NCI-H510A treated with DMSO at 0.1 percent for 48 hours (cell line): ENCODE measurements at places on chromosomes 16 and 17.
A peak's percentile ranks its signal among the peaks of the same experiment; 100 is the strongest.

- no peak for DNase-seq
Measured at GRCh38 chr16:69179328-69180010, 7.5 kb upstream of the SNTB2 start.

DNA sequence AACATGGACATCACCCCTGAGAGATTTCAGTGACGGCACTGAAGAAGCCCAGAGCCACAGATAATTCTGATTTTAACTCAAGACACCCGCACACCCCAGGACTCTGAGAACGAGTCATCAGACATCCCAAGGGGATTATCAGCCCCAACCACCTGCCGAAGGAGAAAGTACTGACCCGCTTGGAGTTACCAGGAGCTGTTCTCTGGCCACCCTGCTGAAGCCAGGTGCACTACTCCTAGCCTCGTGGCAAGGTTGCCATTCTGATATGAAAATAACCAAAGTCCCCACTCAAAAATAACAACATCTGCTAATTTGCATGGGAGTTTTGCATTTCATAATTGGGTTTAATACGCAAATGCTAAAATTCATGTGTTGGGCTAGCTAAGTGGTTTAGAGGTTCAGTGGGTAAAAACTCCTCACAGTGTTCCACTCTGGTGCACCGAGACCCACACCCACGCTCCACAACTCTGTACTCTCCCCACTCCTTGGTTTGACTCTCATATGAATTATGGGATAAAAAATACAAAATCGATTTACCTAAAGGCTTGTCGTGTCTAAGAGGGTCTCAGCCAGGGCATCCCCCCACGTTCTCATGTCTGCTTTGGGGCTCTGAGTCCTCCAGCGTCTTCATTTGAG lies 143.0 kb upstream of the NOL11 start:
- no peak for DNase-seq

- DNase-seq = peak; percentile 7
Measured at GRCh38 chr16:88815901-88816589, 4.3 kb upstream of the APRT start.

DNA sequence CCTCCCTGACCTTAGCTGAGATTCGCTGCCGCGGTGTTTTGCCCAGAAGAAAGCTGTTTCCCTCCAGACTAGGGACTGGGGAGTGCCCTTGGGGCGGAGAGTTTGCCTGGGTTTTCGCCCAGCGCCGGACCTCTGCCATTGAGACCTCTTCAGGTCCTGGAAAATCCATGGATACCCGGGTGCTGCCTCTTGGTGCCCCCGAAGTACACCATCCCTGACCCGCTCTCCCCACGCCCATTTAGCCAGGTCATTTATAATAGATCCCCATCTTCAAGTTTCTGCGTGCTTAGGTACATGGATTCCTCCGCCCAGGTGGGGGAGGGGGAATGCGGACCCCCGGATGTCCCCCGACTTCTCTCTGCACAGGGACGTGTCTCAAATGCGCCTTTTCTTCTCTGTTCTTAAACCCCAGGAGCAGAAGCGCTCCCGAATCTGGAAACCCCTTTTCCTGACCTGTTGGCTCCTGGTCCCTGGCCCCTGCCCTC lies 15.0 kb upstream of the CBX8 start:
- DNase-seq = no peak

DNA sequence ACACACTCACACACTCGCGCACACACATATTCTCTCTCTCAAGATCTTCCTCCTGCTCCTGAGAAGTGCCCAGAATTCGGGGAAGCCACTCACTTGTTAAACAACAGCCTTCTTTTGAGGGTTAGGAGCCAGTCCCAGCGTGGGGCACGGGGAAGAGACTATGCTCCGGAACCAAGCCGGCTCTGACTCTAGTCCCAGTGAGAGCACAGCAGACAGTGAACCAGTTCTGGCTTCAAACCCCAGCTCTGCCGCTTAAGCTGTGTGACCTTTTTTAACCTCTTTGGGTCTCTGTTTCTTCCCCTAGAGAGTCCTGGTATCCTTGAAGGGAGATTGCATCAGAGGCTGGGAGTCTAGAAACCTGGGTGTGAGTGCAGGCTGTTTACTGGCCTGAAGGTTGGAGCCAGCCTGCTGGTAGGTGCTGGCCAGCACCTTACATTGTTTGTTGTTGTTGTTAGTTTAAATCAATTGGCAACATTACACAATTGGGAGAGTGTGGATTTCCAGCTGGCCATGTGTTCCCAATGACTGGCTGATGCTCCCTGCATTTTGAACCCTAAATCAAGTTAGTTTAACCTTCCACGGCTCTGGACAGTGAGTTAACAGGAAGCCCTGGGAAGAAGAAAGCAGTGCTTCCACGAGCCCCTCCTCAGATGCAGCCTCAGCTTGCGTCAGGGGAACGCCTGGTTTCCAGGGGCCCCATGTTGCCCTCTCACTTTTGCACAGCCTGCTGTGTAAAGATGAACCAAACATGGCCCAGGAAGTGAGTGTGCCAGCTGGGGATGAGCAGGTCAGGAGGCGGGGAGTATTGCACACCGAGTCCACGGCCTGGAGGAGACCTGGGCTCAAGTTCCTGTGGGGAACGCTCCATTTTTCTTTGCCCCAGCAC lies 71.5 kb downstream of the GAS7 start:
- no peak for DNase-seq

DNA sequence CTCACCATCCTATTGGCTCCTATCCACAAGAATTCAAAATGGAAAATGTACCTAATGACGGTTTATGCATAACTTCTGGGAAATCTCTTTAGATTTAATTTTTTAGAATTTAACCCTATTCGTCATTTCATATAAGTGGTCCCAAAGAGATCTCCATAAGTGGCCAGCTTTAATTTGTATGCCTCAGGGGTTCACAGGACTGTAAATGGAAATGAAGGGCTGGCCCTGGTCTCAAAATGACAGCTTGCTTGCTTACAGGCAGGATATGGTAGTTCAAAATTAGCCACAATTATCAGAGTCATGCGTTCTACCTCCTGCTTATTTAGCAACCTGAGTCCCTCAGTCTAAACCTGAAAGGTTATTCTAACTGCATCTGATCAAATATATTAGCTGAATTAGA lies 6.6 kb upstream of the NACA2 start:
- DNase-seq = no peak

- no peak for DNase-seq
Measured at GRCh38 chr16:88698646-88699045, 7.6 kb downstream of the RNF166 start.

- DNase-seq = no peak
Measured at GRCh38 chr17:51666971-51667705, 406.8 kb downstream of the UTP18 start.

DNA sequence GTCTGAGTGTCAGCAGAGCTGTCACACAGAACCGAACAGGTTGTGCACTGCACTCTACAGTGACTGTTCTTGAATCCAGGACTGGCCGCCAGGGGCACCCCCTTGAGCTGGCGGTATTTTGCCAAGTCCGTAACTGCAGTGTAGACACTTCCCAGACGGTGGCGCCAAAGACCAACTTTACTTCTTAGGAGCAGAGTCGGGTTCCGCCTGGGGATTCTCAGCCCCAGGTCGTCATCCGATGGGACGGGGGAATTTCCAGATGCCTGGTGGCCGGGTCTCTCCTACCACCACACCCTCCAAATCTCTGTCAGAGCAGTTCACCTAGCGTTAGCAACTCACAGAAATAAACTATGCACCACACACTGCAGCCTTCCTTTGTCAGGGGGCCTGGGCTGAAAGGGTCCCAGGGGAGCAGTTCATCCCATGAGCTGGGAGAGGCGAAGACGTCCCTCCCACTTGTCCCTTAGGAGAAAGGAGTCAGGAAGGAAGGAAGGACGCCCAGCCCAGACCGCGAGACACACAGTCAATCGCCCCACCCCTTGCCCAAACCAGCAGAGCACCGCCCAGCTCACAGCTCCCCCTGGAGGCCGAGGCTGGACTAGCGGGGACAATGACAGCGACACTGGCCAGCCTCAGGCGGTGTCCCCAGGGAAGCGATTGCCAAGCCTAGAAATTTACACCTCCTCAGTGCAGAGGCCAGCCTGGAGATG lies 7.4 kb upstream of the RIPOR1 start:
- DNase-seq = peak; percentile 78

GRCh38 chr17:58415371-58416055 lies 1.8 kb downstream of the RNF43 start:
- DNase-seq = peak; percentile 61

- DNase-seq = no peak
Measured at GRCh38 chr16:25747160-25747758, 55.5 kb downstream of the HS3ST4 start.

- DNase-seq = no peak
Measured at GRCh38 chr17:68954146-68954896, 871 bp downstream of the ABCA8 start.

DNA sequence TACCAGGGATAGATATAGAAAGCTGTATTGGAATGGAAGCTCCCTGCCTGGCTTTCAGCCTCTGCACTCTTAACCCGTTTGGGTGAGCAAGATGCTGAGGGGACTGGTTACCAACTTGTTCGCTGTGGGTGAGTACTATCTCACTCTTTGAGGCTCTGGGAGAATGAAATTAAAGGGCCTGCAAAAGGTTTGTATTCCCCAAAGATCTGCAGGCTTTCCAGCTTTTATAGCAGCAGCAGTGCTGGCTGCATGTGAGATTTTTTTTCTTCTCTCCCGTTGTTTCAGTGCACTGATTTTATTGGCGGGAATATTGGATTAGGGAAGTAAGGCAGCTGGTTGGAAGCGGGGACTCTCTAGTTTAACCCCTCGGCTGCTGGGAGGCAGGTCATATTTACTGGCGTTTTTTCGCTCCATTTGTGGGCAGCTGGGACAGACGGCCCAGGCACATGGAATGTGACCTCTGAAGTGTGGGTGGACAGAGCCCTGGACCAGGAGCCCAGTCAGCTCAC lies 30.9 kb downstream of the C17orf75 start:
- DNase-seq = no peak

DNA sequence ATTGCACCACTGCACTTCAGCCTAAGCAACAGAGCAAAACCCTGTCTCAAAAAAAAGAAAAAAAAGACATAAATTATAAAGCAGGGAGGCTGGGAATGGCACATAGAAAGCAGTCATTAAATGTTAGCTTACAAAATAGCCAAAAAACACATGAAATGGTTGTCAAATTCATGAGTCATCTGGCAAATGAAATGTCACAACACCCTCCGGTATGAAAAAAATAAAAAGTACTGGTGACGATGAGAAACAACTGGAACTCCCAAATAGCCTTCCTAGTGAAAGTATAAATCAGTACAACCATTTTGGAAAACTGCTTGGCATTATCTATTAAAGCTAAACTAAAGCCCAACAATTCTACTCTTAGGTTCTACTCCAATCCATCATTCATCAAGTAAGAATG lies 3.5 kb upstream of the KATNB1 start:
- no peak for DNase-seq

- DNase-seq = no peak
Measured at GRCh38 chr17:43956222-43956621, 2.5 kb upstream of the PYY start.

- DNase-seq = no peak
Measured at GRCh38 chr16:81633147-81633619, 145.9 kb upstream of the PLCG2 start.

- no peak for DNase-seq
Measured at GRCh38 chr17:66268247-66268927, 34.0 kb upstream of the PRKCA start.

GRCh38 chr16:84514295-84514873 lies 9.9 kb upstream of the MEAK7 start:
- DNase-seq = no peak

GRCh38 chr16:73414638-73415037 lies 366.7 kb upstream of the ZFHX3 start:
- DNase-seq = no peak

GRCh38 chr17:19407601-19408345 lies 3.3 kb upstream of the RNF112 start:
- no peak for DNase-seq

DNA sequence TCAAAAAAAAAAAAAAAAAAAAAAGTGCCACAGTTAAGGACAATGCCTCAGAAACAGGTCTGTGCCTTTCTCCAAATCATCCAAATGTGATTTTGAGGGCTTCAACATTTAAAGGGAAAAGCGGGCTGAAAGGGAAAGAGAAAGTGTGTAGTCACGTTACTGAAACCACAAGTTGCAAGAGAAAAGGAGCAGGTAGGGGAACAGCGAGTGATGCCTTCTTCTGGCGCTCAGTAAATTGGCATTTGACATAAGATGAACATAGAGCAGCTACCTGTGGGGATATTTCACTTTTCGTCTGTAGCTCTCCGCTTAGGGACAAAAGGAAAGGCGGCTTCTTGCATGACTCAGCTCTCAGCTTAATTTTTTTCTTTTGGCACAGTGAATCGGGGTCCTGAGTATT lies 11.1 kb downstream of the CMTM2 start:
- DNase-seq = no peak

GRCh38 chr16:399340-400019 lies 2.2 kb upstream of the DECR2 start:
- no peak for DNase-seq

DNA sequence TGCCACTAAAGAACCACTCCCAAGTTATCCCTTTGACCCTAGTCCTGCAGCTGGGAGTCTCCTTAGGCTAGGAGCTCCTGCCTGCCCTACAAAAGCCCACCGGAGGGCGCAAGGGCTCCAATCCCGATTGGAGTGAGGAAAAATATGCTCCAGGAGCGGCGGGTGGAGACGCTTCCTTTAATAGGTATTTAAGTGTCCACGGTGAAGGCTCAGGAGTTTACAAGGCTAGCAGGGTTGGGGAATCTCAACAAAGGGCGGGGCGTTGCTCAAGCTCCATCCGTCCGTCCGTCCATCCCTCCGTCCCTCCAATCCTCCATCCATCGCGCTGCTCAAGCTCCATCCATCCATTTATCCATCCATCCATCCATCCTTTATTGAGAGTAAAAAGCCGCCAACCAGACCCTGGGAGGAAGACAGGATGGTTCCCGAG lies 556 bp upstream of the SPNS1 start:
- DNase-seq = peak; percentile 86

DNA sequence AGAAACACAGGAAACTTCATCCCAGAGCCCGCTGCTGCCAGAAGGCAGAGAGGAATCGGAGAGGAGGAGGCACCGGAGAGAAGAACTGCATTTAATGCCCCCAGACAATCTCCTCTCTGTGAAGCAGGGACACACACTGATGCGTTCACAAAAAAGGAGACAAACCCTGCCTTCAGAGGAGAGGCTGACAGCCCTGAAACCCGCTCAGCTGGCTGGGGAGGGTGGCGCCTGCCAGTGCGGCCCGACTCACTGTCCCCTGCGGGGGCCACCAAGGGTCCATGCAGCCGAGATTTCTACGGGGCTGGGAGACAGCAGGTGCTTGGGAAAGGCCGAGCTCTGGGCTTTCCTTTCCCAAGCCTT lies 21.9 kb upstream of the CACNG1 start:
- no peak for DNase-seq

DNA sequence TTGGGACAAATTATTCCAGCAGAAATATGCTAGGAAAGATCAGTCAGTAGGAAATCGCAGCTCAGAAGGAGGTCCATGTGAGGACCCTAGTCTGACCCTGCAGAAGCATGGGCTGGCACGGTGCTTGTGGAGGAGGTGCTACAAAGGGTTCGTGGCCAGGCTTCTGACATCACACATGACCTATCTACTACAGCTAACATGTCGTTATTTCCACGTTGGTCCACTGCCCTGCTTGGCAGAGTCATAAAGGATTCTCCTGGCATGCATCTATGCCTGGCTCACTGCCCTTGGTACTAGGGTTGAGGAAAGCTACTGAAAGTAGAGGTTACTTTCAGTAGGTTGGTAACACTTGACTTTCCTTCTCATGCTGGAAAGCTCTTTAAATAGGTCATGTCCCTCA lies 118.1 kb upstream of the SHISA6 start:
- no peak for DNase-seq

- peak; percentile 88 for DNase-seq
Measured at GRCh38 chr17:21287703-21288449, 3.4 kb downstream of the MAP2K3 start.
